Activated CD8-positive, alpha-beta memory T cell treated with anti-CD3 and anti-CD28 coated beads for 1 hour (primary cell): ENCODE measurements at places on chromosomes 7 and 10.

DNA sequence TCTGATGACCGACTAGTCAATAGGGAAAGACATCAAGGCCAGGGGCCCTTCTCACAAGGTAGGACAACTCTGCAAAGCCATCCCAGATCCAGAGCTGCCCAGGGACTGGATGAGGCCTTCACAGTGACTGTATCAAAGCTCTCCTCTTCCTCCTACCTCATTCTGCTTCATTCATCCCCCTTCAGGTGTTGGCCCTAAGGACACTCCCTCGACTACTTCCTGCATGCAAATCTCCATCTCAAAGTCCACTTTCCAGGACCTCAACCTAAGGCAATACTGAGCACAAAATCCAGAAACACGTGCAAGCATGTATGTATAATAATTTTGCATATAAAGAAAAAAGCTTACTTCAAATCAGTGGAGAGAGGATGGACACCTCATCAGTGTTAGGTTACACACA is 25.1 kb downstream of the DPY19L1 start:
- no peak for DNase-seq

DNA sequence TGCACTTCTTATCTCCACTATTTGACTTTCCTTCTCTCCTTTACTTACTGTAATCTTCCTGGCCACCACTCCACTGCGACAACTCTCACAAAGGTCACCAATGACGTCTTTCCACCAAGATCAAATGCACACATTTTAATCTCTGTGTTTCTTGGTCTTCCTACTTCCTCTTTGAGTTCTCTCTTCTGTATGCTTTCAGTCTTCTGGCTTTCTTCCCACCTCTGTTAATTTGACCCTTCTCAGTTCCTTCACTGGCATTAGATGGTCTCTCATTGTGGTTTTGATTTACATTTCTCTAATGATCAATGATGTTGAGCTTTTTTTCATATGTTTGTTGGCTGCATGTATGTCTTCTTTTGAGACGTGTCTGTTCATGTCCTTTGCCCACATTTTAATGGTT is 31.9 kb downstream of the FAM107B start:
- DNase-seq, result no peak

- DNase-seq, result no peak
Observed at GRCh38 chr7:50628434-50629084, 63.4 kb upstream of the DDC start.

DNA sequence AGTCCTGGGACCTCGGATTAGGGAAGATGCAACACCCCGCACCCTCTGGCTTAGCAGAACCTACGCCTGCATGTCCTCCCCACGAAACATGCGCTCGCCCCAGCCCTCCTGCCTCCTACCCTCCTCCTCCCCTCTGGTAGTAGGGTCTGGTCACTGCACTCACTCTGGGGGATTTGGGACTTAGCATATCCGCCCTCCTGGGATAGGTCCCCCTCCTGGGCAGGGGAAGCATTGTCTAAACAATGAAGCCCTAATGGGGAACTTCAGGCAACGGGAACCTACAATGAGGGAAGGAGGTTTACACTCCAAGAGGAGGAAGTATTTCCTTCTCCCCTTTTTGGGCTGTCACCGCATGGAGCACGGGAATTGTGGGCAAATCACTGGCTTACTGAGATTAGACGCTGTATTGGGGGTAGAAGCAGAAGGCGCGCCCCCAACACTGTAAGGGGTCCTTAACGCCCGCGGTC is 892 bp downstream of the CRHR2 start:
- no peak for DNase-seq

- no peak for DNase-seq
Observed at GRCh38 chr10:84546609-84547008, 218.2 kb downstream of the CCSER2 start.

DNA sequence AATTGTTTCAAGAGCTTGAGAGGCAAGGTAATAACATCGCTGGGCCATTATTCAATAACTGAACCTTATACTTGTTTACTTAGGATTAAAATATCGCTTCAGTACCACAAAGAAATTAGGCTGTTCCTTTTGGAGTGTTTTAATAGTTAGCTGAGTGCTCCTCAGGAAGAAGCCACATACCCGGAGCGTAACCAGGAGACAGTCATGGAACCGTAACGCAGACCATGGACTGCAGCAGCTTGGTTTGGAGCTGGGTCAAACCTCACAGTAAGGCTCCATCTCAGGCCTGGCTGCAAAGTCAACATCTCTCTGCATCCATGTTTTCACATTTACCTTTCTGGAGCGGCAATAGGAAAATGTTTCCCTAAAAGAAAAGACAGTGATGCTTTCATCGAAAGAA is 599.0 kb downstream of the TNS3 start:
- DNase-seq, result no peak

DNA sequence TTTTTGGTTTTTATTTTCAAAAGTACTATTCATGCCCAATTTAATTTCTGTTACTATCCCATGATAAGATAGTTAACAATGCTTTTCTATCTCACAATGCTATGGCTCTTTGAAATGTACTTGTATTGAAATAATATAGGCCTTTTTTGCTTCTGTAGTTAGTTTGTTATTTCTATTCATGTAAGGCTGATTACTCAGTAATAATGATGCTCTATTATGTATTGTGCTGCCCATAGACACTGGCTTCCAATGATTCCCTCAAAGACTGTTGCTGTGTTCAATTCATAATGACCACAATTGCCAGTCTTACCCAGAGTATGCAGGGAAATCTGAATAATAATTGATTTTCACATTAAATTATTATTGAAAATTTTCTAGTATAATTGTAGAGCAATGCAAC is 155.5 kb upstream of the POT1 start:
- no peak for DNase-seq

DNA sequence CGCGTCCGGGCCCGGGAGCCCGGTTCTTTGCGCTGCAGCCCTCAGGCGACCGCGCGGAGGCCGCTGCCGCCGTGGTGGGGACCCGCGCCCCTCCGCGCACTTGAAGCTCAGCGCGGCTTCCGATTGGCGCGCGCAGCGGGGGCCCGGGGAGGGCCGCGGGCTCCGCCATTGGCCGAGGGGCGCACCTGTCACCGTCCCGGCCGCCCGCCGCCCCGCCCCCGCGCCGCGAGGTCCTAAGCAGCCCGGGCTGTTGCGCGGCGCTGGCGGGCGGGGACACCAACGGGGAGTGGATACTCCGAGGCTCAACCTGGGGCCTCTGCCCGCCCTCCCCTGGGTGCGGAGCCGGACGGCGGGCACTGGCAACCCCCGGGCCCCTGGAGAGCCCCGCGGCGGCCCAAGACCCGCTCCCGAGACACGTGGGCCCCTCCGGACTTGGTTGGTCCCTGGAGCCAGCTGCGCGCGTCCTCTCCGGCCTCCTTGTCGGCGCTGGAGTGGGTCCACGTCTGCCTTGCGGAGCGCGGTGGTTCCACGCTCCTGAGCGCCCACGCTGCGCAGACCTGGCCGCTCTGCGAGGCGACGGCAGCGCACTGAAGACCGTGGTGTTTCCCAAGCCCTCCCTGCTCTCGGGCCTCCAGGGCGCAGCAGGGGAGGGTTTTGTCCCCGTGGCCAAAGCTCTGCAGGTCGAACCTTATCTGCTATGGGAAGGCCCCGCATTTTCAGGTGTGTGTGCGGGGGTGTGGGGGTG is at the start of gene MNX1:
Gene MNX1, minus strand, starts transcription at position 76 of the 745 bp plus-strand sequence. CDS start 313 bp downstream, outside the sequence.
- peak; percentile 24 for DNase-seq

GRCh38 chr10:122333037-122333436 is 41.5 kb upstream of the PLEKHA1 start:
- no peak for DNase-seq

- no peak for DNase-seq
Observed at GRCh38 chr10:21247592-21247991, 277.9 kb downstream of the SKIDA1 start.

GRCh38 chr7:81280531-81280930 is 361.7 kb upstream of the SEMA3C start:
- DNase-seq, result no peak

- DNase-seq, result no peak
Observed at GRCh38 chr7:66957595-66958290, 36.7 kb downstream of the TMEM248 start.

GRCh38 chr10:7818295-7819120 is at the start of gene TAF3:
Gene TAF3 (plus strand): TSS chr10:7818505. CDS start chr10:7818710, 205 bp downstream.
- peak; percentile 75 for DNase-seq

DNA sequence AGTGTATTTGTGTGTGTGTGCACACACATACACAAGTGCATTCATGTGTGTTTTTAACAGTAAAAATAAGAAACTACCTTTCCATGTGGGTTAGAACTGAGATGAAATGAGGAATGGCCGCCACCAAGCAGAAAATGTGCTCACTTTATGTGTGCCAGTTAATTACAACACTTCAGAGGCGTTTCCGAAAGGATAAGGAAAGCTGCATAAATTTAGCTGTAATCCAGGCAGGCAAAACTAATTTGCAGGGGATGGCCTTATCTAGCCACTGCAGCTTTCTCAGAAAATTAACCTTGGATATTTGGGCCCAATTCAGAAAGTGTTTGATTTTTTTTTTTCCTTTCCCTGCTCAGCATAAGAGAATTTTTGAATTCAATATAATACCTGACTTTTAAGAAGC is 328.8 kb upstream of the PHF14 start:
- DNase-seq, result no peak
